Activated naive CD4-positive, alpha-beta T cell treated with Interleukin-2 at 50 U/mL for 16 hours (primary cell): ENCODE measurements at places on chromosomes 4 and X.
A peak's percentile ranks its signal among the peaks of the same experiment; 100 is the strongest.

DNA sequence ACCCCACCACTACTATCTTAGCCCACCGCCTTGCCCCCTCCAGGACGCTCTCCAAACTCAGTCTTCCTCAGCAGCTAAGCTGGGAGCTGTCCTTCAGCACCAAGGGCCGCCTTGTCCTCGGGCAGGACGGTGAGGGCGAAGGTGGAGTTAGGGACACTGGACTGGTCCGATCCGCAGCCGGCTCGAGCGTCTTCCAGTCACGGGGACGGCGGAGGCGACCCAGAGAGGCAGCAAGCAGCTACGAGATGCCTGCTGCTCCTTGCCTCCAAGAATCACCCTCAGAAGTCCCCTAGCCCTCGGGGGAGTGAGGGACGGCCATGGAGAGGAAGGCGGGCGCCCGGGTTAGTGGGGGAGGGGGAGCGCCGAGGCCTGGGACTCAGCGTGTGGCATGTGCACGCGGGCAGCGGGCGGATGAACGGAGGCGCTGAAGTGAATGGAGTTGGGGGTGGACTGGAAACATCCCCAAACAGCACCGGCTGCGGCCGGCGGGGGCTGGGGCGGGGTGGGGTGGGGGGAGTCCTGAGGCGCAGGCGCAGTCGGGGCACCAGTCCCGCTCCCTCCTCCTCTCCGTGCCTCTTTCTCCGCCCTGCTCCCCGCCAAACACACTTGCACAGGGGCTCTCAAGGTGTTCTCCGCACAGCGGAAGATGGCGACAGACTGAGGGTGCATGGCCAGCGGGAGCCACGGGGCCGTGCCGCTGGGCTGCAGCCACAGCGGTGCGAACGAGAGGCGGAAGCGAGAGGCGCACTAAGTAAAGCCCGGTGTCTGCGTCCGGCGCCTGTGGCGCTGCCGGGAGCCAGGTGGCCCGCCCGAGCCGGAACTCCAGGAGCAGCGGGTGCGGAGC, at the start of gene NALF2:
NALF2 (plus strand) TSS at position 545 of the 844 bp plus-strand sequence. CDS start 957 bp downstream, outside the sequence.
- DNase-seq, result peak; percentile 37

GRCh38 chrX:104854188-104854587, 288.2 kb downstream of the IL1RAPL2 start:
- DNase-seq, result no peak

- no peak for DNase-seq
These were observed 383.4 kb downstream of the FAM133A start for GRCh38 chrX:94057385-94057784.

- no peak for DNase-seq
These were observed 859 bp downstream of the SMARCA1 start for GRCh38 chrX:129522184-129523078.

- no peak for DNase-seq
These were observed 51.8 kb upstream of the TRAM1L1 start for GRCh38 chr4:117137145-117137544.

DNA sequence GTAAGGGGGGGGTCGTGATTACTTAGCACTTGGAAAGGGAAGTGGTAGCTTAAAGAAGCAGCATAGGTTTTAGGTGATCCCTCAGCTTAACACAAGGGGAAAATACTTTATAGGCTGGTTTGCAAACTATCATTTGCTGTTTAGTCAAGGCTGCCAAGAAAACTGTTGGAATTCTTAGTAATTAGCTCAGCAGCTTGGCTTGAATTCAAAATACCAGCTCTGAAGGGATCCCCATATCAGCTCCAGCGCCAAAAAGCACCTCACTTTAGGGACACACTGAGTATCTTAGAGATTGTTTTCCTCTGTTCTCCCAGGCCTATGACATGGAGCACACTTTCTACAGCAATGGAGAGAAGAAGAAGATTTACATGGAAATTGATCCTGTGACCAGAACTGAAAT, 8.8 kb downstream of the TNMD start:
- no peak for DNase-seq

GRCh38 chr4:162727232-162727631, 439.5 kb downstream of the NAF1 start:
- DNase-seq, result no peak

DNA sequence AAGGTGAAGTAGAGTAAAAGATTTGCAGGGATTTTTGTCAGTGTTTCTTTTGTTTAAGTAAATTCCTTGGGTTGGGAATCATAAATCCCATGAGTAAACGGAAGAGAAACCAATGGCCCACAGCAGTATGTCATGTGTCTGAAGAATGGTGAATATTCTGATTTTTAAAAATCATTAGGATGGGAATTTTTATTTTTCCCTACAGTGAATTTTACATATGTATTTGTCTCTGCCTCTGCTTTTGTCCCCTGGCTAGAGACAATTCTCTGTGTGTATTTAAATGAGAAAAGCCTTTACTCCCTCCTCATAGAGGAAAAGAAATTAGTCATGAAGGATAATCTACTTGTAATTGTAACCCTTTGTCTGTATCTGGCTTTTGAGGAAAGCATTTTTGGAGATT, 152.1 kb downstream of the THOC2 start:
- DNase-seq, result no peak

DNA sequence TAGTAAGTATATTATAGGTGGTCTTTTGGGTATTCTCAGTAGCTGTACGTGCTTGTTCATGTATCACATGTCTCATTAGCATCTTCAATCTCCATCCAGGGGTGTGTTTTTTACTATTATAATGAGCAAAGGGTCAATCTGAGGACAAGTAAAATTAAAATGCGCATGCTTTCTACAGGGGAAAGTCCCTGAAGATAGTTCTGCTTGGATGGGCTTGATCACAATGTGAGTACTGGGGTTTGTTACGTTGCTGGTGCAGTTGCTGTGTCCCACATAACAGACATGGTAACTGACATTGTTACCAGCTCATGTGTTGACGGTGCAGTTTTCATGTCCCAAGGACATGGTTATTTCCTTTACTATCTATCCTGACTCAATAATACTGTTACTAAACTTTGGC, 65.9 kb downstream of the UCHL1 start:
- no peak for DNase-seq

GRCh38 chrX:9897761-9898161, 69.4 kb upstream of the CLDN34 start:
- no peak for DNase-seq

- DNase-seq, result no peak
These were observed 88.8 kb upstream of the PAK3 start for GRCh38 chrX:111007238-111007637.

DNA sequence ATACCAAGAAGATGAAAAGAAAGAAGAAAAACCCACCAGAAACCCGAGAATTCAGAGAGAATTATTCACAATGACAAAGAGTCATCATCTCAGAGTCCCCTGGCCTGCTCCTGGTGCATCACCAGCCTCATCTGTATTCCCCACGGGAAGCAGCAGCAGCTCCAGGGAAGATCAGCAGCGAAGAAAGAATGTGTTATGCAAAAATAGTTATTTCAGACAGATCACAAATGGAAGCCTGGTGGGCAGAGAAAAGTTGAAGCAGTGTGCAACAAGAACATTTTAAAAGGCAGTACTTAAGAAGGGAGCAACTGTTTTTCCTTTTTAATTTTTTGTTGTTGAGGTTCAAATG, 189.2 kb downstream of the PPP3CA start:
- no peak for DNase-seq

DNA sequence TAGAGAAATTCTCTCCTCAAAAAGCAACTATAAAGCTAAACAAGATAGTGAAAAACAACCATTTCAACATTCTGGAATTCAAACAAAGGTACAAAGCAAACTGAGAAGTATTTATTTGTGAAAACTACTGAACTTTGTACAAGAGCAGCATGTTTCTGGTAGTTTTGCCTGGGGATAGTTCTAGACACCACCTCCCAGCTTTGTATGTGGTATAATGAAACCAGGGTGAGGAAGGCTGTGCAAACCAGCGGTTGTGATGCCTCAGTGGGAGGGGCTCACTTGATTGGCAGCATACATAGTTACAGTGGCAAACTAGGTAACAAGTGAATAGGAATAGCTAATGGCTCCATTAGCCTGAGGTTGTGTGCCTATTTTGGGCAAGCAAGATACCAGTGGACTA, 18.6 kb upstream of the FRMD7 start:
- DNase-seq, result no peak

GRCh38 chr4:77872723-77873445, 10.3 kb downstream of the MRPL1 start:
- DNase-seq, result no peak

GRCh38 chr4:98656886-98657285, 1.5 kb downstream of the TSPAN5 start:
- DNase-seq, result no peak

- DNase-seq, result no peak
These were observed 81.4 kb upstream of the CPEB2 start for GRCh38 chr4:14920759-14921320.

GRCh38 chrX:101258259-101258581, 32.9 kb downstream of the TAF7L start:
- DNase-seq, result no peak

DNA sequence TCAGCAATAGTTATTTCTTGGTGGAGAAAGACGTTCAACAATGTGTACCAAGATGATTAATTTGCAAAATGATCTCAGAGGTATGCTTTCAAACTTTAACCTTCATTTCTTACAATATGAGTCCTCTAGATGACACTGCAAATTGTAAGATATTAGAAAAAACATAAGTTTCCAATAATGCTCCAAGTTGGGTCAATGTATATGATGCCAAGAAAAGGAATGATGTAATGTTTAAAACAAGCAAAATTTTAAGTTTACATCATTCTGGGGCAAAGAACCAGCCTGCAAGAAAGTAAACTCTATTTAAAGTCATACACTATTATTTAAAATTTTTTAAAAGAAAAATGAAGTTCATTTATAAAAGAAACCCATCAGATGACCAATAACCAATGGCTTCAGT, 56.1 kb downstream of the PRSS12 start:
- no peak for DNase-seq

DNA sequence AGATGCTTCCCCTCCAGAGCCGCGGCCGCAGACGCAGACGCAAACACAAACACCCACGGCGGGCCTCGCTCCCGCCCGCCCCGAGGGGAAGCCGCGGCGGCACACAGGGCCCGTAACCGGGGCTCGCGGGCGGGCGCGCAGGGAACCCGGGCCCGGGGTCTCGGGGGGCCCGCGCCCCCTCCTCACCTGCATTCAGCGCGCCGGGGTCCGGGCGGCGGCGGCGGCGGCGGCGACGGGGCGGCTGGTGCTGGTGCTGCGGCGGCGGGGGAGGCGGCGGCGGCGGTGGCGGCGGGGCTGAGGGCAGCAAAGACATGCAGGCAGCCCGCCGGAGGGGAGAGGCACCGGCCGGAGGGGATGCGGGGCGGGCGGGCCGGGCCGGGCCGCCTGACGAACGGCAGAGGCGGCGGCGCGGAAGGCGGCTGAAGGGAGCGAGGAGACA, 255 bp upstream of the CNOT6L start:
- DNase-seq, result no peak

DNA sequence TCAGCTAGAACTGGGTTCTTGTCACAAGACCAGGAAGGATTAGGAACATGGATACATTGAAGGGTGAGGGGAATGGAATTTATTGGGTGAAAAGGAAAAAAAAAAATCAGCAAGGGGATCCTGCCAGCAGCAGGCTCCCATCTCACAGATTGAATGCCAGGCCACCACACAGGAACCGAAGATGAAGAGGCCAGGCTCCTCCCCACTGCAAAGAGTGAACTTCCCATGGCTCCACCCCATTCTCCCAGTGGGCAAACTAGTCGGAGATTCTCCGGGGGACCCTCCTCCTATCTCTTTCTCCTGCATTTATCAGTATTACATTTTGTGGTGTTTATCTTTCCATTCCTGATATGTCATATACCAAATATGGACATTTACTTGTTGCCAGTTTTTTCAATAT, 46.0 kb upstream of the MAGED1 start:
- DNase-seq, result no peak

DNA sequence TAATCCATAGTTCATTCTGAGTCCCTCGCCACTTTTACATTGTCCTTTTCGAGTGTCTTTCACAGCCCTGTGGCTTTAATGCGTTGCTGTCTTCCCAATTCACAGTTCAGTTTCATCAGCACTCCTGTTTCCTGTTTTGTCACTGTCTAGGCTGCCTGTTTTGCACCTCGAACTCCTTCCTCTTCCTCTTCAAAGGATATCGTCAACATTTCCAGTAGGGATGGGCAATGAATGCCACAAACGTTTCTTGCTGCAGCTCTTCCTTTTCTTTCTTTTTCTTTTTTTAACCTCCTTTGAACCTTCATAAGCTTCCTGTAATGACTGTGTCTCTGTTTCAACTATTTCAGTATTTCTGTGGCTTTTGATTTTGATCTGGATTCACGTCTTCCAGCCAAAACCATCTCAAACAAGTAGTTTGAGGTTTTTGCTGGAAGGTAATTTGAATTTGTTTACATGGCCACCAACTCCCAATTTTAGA, 105.4 kb downstream of the ANXA3 start:
- DNase-seq, result no peak

GRCh38 chrX:40174854-40175510, 77.2 kb upstream of the BCOR start:
- DNase-seq, result peak; percentile 59

GRCh38 chr4:189279188-189279587, 661.5 kb upstream of the FRG1 start:
- no peak for DNase-seq

DNA sequence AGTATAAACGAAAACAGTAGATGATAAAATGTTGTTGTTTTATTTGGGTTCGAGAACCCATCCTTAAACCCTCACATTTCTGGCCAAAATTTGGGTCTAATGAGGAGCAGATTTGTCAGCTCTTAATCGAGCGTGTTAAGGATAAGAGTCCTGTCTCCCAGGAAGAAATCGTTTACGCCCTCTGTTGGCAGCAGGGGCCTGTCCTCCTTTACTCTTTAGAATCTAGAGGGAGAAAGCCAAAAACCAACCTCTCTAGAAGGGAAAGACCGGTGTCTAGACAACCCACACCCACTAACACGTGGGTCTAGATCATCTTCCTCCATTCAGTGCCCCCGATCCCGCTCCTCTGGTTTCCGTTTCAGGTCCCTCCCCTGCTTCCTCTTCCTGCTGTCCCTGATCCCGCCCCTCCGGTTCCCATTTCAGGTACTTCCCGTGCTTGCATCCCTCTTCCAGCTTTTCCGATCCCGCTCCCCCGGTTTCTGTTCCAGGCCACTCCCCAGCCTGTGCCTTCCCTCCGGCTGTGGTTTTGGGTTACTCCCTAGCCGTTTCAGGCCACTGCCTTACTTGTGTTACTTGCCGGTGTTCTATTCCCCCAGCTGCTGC, 339.1 kb downstream of the PAPSS1 start:
- DNase-seq, result no peak

DNA sequence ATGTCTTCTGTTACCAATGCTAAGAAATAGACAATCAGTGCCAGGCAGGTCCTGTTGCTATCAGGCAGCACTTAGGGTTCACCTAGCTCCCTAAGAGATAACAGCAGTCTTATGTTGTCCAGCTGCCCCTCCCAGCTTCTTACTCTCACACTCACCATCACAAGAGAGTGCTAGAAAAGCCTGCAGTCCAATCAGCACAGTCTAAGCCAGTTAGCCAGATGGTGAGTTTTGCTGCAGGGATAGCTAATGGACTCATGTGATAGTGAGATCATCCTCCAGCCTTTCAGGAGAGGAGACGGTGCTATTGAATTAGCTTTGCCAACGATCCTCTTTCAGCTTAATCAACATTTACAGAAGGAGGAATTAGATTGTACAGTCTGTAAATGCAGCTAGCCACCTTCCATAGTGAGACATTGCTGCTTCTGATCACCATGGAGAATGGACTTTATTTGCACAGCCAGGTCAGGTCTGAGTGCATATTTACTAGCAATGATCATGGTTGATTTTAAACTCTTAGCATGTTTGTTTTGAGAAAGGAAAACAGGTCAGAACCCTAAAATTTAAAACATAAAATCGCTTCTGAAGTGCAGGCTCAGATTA, 438.3 kb downstream of the CENPC start:
- DNase-seq, result no peak

- DNase-seq, result no peak
These were observed 37.3 kb downstream of the ARHGAP6 start for GRCh38 chrX:11628399-11628798.
